Inflammatory macrophage (primary cell): ENCODE measurements at places on chromosomes 11 and 22.

- DNase-seq = peak; percentile 96
Measured at GRCh38 chr11:59012398-59013265, 73.3 kb downstream of the GLYATL1 start.

DNA sequence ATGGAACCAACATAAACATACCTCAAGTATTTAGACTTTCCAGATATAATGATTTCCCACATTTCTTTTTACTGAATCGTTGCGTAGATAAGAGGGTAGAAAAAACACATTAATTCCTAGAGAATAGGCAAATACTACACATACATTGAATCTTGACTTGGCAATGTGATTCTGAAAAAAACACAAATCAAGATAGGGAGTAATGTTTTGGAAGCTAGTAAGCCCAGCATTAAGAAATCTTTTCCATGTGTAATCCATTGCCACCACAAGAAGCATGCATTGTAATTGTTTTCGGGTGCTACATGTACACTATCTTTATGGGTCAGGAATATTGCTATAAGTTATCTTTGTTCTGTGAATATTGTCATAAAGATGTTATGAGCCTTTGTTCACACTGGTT, 269.8 kb upstream of the PDGFD start:
- no peak for DNase-seq

DNA sequence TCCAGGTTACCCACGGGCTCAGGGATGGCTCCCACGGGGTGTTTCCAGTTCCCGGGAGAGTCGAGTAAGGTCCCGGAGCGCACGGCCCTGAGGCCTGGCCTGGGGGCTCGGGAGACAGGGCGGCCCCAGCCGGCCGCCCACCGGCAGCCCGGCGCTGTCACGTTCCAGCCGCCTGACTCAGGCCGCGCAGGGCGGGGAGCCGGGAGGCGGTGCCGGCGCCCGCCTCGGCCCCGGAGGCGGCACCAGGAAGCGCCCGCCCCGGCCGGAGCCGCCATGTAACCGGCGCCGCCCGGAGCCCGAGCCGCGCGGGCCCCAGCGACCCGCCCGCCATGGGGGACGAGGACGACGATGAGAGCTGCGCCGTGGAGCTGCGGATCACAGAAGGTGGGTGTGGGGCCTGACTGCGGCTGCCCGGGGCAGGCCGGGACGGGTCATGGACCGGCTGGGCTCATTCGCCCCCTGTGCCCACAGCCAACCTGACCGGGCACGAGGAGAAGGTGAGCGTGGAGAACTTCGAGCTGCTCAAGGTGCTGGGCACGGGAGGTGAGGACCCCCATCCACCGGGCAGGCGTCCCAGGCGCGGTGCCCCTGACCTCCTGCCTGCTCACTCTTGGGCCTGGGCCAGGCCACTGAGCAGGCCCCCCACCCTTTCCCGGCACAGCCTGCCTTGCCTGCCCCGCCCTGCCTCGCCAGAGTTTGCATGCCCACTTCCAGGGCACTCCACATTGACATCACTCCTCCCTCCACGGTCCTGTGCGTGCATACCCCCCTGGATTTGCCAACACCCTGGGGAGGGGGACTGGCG, at the start of gene RPS6KA4:
RPS6KA4 (plus strand) TSS at position 256 of the 805 bp plus-strand sequence; CDS start at position 330, 74 bp downstream.
- DNase-seq = peak; percentile 87

DNA sequence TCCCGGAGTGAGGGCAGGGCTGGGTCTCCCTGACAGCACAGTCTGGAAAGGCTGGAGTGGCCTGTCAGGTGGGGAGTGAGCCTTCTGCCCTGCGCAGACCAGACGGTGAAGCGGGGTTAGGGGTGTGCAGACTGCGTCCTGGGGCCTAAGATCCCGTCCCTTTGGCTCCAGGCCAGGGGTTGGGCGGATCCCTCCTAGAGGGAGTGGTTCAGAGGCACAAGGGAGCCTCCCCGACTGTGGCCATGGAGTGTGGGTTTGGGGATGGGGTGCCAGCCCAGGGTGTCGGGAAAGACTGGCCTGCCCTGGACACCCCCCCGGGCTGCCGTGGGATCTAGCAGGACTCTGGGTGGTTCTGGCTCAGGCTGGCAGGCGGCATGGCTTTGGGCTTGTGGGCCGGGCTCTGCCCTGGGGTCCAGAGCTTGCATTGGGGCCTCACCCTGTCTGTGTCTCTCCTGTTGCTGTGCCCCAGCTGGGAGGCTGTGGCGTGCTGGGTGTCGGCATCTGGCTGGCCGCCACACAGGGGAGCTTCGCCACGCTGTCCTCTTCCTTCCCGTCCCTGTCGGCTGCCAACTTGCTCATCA, 19.5 kb downstream of the TSPAN4 start:
- no peak for DNase-seq

GRCh38 chr22:31957970-31958594, 13.7 kb downstream of the YWHAH start:
- DNase-seq = no peak

DNA sequence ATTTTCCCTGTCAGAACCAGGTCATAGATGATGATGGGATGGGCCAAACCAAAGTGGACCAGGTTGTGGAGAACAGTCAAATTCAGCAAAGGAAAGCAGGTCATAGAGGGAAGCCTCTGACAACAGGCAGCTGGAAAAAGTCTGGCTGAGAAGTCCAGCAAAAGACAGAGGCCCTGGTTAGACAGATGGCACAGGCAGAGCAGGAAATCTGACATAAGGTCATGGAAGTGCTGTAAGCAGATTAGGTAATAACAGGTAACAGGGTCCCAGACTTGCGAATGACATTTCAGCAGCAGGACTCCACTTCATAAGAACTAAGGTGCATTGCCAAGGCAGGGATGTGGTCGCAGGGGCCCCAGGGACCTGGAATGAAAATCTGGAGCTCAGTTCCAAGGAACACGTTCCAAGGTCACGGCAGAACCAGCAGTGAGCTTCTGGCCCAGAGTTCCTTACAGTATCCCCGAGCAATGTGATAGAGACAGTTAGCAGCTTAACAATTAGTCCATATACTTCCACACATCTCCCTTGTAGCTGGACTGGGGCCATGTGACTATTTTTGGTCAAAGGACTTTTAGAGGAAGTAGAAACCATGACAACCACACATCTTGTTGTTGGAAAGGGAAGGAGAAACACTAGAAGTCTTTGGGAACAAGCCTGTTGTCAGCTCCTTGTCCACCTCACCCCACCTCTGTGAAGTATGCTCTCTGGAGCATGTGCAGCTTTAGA, 75.4 kb downstream of the ME3 start:
- DNase-seq = peak; percentile 72

GRCh38 chr11:134701564-134702165, 289.6 kb upstream of the B3GAT1 start:
- no peak for DNase-seq
